NCI-H1436 treated with DMSO at 0.1 percent for 48 hours (cell line): ENCODE measurements at places on chromosomes 4 and X.

DNA sequence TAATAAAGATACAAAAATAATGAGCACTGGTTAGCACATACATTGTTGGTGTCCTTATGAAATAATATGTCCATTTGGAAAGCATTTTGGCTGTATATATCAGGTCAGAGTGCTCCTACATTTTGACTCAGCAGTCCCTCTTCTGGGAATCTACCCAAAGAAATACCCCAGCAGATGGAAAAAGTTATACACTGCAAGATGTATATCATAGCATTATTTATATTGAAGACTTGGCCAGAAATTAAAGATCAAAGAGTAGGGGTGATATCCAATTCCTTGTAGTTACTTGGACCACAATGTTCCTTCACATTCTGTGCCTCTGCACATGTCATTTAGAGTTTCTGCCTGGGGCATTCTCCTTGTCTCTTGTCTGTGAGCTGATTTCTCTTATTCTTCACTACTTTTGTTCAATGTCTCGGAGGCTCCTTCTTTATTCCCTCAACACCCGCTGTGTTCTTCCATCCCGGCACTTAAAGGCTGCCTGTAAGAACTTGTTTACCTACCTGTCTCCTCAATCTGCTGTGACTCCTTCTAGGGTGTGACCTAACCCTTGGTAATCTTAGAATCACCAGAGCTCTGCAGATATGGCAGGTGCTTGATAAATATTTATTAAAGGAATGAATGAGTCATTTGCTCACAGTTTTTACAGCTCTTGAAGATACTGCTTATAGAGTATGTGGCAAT, 3.1 kb upstream of the TSPAN5 start:
- no peak for DNase-seq

- DNase-seq: no peak
Observed at GRCh38 chr4:18440527-18441202, 419.1 kb upstream of the LCORL start.

DNA sequence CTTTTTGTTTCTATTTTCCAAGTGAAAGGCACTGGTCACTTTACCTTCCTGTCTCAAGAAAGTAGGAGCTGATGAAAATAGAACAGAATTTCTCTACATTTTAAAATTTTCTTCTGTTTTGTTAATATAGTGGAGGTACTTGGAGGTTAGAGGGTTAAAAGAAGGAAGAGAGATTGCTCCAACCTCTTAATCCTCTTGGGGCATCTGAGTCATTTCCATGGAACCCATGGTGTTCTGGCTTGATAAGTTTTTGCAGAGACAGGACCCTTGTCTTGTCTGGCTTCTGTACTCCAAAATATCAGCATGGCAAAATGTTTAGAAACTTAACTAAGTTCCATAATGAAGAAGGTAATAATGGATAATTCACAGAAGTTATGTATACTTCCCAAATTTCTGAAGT, 727.2 kb downstream of the C4orf33 start:
- no peak for DNase-seq

- DNase-seq: no peak
Observed at GRCh38 chrX:120671963-120672362, 42.1 kb upstream of the C1GALT1C1 start.

- DNase-seq: no peak
Observed at GRCh38 chr4:89511776-89512175, 204.2 kb upstream of the GPRIN3 start.

DNA sequence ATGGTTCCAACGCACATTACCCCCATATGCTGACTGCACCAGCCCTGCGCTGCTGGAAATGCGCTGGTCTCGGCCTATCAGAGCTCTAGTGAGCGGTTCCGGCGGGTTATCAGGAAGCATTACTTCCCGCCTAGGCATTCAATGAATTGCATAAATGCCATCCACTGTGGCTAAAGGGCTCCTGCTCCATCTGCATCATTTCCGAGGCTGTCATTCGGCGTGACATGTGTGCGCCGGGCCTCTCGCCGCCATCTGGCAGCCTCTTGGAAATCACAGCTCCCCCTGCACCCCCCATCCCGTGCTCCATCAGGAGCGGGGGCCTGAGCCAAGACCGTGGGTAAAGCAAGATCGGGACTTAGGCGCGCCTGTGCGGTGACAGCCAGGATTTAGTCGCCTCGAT, 64.4 kb downstream of the SEPSECS start:
- DNase-seq: no peak

GRCh38 chrX:140608111-140608510, 101.4 kb upstream of the LINC00632 start:
- DNase-seq: no peak
